ENCODE measurements at places on chromosomes 6 and 20.

DNA sequence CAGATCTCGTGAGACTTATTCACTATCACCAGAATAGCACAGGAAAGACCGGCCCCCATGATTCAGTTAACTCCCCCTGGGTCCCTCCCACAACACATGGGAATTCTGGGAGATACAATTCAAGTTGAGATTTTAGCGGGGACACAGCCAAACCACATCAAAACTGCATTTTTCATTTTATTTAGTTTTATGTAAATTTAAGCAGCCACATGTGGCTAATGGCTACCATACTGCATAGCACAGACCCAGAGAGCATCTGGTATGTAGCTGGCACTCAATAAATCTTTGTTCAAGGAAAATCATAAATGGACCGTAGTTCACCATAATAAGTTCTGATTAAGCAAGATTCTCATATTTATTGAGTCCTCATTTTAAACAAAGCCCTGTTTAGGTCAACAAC, 15.3 kb downstream of the GFOD1 start:
- DNase-seq = no peak

GRCh38 chr20:46688151-46689081, 828 bp downstream of the TP53RK start:
- no peak for DNase-seq

DNA sequence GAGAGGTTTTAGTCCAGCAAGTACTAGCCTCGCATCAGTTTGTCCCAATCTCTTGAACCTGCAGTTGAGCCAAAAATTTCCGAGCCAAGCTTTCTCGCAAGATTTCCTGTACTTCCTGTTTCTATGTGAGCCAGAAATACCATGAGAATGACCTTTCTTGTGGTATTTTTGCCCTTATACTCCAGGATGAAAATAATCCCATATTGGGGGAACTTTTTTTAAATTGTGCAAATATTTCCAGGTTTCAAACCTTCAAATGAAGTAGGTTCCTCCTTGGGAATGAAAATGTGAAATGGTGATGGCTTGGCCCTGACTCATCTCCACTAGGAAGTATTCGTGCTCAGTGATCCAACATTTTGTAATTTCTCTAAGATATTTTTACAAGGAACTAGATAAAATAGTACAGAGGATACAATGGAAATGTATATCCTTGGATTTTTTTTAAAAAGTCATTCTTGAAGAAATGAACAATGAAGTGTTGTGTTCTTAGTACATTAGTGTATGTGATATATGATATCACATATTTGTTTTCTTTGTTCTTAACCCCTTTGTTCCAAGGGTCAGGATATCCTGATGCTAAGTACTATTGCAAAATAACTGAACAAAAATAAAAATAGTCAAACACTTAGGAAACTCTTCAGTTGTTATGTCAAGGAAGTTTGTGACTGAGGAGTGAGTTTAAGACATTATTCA, 184.0 kb downstream of the PDE7B start:
- DNase-seq = peak; percentile 20

DNA sequence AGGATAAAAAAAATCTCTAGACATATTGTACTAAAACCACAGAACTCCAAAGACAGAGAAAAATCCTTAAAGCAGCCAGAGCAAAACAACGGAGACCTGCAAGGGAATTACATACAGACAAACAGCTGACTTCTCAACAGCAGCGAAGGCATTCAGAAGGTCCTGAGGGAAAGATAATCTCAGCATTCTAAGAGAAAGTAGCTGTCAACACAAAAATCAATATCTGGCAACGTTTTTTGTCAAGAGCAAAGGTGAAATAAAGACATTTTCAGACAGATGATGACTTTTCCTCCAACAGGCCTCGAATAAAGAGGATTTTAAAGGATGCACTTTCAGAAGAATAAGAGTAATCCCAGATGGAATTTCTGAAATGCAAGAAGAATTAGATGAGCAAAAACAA, 6.1 kb upstream of the SCGN start:
- no peak for DNase-seq

DNA sequence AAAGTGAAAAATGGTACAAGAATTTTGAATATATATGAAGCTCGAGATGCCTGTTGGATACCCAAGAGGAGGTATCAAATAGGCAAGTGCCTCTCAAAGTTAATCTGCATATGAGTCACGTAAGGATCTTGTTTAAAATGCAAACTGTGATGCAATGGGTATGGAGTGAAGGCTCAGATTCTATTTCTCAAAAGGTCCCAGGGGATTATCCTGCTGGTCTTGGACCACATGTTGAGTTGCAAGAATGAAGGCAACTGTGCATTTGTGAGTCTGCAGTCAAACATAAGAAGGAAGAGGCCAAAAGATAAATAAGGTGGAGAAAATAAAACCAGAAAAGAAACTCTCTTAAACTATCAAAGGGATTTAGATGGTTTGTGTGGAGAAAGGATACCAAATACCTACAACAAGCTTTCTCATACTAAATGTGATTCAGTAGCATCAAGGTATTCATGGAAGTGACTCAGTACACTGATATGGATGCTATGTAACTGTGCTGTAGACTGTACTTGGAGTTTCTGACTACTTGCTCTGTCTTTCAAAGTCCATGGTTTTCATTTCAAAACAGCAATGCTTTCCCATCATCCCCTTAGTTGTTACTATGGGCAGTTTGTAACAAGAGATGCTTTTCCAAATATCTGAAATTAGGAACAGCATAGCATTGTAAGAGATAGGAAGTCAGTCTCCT, 106.3 kb downstream of the GFRAL start:
- no peak for DNase-seq
